ENCODE measurements at places on chromosomes 12 and 14.

DNA sequence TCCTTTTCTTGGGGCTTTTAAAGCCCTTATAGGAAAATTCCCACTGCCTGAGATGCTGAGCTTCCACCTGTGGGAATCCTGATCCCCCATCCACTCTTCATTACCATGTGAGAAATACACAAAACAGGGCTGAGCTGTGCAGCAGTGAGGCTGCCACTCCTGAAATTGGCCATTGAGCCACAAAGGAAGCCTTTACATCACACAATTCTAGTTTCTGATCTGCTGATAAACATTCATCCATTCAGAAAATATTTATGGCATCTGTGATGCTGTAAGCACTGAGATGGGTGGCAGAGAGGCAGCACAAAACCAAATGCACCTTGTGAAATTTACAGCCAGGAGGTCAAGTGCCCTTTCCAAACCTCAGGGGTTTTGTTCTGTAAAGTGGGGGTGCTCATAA is 26.2 kb upstream of the CMKLR1 start:
- no peak for DNase-seq

DNA sequence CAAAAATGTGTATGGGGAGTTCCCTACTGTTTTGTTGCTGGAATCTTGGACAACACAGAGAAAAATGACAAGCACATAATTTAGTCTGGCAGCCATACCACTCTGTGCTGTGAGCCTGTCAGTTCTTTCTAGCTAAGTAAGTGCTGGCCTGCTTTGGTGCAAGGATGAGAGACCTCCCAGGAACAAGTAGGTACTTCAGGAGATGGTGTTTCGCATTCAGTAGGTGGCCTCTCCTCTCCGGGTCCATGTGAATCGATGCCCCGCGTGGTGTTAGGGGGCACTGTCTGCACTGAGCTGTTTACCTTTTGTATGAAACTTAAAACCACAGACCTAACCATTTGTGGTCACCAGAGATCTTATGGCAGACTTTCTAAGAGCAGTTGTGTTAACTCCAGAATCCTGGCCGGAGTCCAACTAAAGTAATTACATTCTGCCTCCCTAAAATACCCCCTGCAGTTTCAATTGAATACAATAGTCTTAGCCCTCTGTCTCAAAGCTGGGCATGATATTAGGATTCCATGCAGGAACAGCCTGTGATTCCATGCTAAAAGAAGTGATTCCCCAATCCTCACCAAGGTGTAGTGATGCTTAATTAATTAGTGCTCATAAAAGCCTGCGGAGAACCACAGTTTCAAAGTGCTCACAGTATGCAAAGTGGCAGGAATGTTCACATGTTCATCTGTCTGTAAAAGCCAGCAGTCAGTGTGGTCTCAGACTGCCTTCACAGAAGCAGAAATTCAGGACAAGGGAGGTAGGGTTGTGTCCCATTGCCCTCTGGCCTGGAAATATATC is 64.2 kb downstream of the LLPH start:
- DNase-seq: no peak

- no peak for DNase-seq
Observed at GRCh38 chr12:115691123-115691522, 586.4 kb downstream of the MED13L start.

DNA sequence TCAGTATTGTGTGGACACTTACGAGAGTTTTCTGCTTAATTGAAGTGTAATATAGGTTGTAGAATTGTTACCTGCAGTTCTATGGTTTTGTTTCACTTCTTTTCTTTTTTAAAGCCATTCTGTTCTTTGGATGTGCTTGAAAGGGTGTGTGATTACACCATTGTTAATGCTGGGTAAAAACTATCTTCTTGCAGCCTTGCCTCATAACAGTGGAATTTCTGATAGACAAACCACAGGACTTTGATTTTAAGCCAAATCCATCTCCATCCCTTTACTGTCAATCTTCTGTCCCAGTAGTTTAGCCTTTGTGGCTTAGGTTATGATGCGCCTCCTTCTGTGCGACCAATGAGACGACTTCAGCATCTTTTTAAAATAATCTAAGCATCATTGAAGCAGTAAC is 182.3 kb downstream of the PELI2 start:
- DNase-seq: no peak

Measured in activated naive CD4-positive, alpha-beta T cell treated with anti-CD3 and anti-CD28 coated beads, Interleukin-2, amount 50 U/mL, for 72 hours (primary cell).